ENCODE measurements at places on chromosomes 12 and 14.
A peak's percentile ranks its signal among the peaks of the same experiment; 100 is the strongest.

GRCh38 chr12:16189849-16190248 is 87.6 kb downstream of the SLC15A5 start:
- DNase-seq, result peak; percentile 73

DNA sequence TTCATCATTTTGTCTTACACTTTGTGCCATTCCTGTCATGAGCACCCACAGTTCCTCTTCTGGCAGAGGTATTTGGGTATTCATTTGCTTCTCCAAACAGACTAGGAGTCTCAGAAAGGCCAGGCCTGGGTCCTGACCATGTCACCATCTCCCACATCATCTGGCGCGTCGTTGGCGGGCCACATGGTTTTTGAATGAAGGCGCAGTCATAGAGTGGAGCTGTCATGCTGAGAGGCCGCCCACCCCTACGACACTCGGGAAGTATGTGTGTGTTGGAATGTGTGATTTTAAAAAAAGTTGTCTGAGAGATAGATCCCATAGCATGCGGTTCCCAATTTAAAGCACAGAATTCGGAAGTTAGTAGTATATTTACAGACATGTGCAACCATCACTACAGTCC is 15.6 kb upstream of the TTC7B start:
- DNase-seq, result no peak

- no peak for DNase-seq
Observed at GRCh38 chr12:109247831-109248654, 61.0 kb downstream of the FOXN4 start.

DNA sequence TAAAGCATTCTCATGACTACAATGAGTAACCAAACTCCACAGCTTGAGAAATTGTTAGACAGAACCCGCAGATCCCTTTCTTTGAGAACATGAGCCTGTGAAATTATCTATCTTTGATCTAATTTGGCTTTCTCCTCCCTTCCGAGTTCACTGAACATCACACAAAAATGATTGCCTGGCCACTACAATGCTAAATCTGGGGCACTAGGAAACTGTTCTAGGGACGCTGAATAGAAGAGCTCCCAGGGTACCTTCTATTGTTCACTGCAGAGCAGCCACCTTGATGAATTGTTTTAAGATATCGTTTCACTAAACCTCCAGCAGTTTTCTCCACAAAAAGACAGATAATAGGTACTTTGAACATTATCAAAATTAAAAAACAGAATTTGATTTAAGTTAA is 47.5 kb downstream of the SINHCAF start:
- no peak for DNase-seq

DNA sequence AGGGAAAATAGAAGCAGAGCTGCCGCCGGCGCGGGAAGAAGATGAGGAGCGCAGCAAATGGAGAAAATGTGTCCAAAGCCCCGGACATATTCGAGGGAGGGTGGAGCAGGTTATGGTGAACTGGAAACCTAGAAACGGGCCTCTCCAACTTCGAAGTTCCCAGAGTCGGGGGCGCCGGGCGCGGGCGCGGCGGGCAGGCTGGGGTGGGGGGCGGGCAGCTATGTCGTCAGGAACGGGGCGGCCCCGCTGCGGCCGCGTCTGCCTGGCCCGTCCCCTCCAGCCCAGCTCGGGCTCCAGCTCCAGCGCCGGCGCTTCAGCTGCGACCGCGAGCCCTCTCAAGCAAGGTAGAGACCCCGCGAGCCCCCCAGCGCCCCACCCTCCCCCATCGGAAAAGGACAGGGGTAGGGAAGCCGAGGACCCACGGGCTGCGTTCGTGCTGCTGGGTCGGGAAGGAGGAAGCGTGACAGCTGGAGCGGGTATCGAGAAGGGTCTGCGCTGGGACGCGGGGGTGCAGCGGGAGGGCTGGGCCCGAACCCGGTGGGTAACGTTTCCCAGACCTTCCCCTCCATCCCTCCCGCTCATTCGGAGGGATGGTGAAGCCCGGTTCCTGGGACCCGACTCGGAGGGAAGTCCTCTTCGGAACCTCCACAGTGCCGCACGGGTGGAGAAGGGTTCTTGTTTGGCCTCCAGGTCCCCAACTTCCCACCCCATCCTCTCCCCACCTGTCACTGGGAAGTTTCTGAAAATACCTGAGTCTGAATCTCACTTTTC is 1.0 kb downstream of the DGKA start:
- no peak for DNase-seq

GRCh38 chr12:16198884-16199283 is 78.6 kb downstream of the SLC15A5 start:
- no peak for DNase-seq

GRCh38 chr14:20662968-20663732 is 21.2 kb upstream of the RNASE4 start:
- DNase-seq, result peak; percentile 99

DNA sequence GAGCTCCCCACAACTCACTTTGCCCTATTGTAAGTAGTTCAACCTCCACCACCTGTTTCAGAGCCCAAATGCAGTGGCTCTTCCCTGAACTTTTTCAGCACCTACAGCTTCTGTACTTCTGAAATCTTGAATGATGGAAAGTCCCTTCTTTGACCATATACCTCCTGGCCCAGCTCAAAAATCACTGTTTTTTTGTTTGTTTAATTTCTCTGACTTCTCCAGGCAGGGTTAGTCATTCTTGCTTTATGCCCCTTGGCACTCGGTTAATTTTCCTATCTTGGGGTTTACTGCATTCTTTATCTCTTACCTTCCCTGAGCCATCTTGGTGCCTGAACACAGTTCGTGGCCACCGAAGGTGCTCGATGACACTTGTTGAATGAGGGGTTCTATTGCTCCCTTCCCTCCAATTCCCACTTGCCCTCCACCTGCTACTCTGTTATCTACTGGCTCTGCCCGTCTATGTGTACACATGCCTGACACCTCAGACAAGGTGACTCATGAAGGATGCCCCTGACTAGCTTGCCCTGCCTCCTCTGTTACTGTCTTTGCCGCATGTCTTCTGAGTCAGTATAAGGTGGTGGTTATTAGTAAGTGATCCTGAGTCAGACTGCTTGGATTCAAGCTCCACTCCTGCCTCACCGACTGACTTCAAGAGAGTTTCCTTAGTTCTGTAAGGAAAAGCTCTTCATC is 4.4 kb downstream of the AMHR2 start:
- peak; percentile 91 for DNase-seq

GRCh38 chr14:99751539-99752485 is 41.4 kb upstream of the EML1 start:
- DNase-seq, result no peak

DNA sequence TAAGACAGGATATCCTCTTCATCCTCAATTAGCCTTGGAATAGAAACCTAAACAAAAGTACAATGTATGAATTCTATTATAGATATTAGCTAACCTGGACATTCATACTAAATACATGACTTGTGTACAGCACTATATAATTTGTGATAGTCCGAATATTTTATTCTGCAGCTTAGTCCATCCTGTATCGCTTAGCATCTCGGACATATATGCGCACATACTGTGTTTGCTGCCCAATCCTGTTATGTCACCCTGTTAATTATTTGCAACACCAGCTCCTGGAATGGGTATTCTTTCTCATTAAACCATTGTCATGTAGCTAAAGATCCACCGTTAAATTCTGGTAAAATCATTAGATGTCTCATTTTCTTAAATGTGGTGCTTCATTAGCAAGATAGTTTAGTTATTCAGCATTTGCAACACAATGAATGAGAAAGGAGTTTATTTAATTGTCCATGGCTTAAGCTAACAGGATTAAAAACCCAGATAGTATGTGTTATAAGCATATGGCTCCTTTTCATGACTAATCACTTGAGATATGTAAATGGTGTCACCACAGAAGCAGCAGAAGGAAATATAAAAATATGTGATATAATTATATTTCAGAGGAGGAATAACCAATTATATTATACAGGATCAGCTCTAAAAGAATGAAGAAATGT is 156.0 kb upstream of the ARHGAP5 start:
- DNase-seq, result no peak

GRCh38 chr14:69612783-69613130 is 1.4 kb downstream of the SUSD6 start:
- no peak for DNase-seq

GRCh38 chr14:104114421-104115130 is 23.8 kb upstream of the KIF26A start:
- no peak for DNase-seq

DNA sequence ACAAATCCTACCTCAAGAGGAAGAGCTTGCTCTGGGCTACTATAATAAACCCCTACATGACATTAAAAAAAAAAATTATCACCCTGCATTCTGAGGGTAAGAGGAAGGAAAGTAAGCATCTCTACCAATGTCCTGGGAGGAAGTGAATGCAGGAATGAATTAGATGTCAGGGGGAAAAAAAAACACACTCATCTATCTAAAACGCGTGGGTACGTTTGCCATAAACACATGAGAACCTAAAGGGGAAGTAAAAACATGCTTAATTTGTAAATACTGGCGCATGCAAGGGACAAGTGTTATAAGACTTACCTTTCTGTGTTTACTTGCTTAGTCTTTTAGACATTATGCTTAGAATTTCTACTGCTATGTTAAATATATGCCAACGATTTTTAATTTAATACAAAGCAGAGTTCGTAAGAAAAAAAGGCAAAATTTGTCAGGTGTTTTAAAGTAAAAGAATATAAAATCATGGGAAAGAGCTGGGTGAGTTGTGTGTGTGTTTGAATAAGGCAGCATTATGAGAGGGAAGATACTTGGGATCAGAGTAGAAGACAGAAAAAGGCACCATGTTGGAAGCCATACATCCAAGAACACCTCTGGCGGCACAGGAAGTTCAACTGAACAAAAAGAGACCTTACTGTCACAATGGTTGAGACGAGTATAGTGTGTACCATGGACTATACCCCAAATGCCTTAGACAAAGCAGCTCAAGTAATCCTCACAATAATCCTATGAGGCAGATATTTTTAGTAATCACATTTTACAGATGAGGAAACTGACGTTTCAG is 1.5 kb downstream of the TMED8 start:
- DNase-seq, result no peak

- no peak for DNase-seq
Observed at GRCh38 chr12:67661311-67662021, 12.9 kb downstream of the DYRK2 start.
